ENCODE measurements at places on chromosomes 11 and 22. TPM values are rescaled to one million over a fixed set of nuclear protein-coding genes. Genes with fewer than 3 reads are reported as not detected.

Gene C22orf15
- total RNA-seq: not detected

GRCh38 chr11:70057080-70057479 lies 21.0 kb upstream of the ANO1 start:
- peaks cover 2% of the 10 kb centered on the region for H3K27me3 ChIP-seq
- H3K27ac ChIP-seq: no peak overlapping the region
- H3K4me1 ChIP-seq: no peaks in the 10 kb centered on the region
- peaks cover 7% of the 10 kb centered on the region for H3K36me3 ChIP-seq
- H3K4me3 ChIP-seq: no peak overlapping the region
- DNase-seq: no peak

DNA sequence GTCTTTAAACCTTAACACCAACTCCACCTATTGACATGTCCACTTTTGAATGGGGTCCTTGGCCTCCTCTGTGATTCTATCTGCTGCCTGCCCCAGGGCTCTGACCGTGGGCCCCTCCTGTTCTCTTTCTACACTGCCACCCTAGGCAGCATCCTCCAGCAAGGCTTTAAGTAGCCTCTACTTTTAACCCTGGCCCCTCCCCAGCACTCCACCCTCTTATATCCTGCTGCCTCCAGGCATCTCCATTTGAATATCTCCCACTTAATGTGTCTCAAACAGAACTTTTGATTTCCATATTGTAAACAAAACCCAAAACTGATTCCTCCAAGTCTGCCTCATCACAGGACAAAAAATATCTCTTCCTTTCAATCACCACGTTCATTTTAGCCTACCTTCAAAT lies 90.5 kb upstream of the ARHGAP32 start:
- H3K27ac ChIP-seq: no peak overlapping the region
- no peak for DNase-seq
- no peaks in the 10 kb centered on the region for H3K36me3 ChIP-seq
- H3K4me3 ChIP-seq: no peak overlapping the region
- H3K4me1 ChIP-seq: peaks cover 29% of the 10 kb centered on the region

GRCh38 chr11:65833297-65834030 lies at the start of gene SNX32:
Gene SNX32, plus strand, starts transcription at chr11:65833963. Its CDS starts 103 bp downstream, at chr11:65834066.
- DNase-seq: peak; percentile 98
- peaks cover 9% of the 10 kb centered on the region for H3K27me3 ChIP-seq
- no peaks in the 10 kb centered on the region for H3K36me3 ChIP-seq
- H3K4me1 ChIP-seq: no peaks in the 10 kb centered on the region
- H3K27ac ChIP-seq: peak within 1 kb of the TSS; percentile 65

DNA sequence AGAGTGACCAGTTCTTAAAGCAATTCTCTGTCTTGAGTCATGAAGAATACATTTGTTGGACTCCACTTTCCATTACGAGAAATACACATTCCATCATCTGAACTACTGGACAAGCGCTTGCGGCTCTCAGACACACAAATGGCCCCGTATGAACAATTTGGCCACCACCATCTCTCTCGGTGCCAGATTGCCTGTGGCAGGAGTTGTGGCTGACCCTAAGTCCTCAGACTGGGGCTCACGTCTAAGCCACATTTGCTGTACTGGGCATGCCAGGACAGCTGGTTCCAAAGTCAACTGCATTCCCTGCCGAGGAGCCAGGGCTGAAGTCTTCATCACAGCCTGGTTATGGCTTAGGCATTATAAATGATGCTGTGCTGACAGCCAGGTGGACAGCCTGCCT lies 227.5 kb downstream of the MIAT start:
- H3K27me3 ChIP-seq: peaks cover 7% of the 10 kb centered on the region
- DNase-seq: no peak
- no peaks in the 10 kb centered on the region for H3K36me3 ChIP-seq
- no peak overlapping the region for H3K4me3 ChIP-seq
- H3K27ac ChIP-seq: no peak overlapping the region

Gene NDUFC2
- 221 TPM for total RNA-seq

GRCh38 chr11:95140397-95141033 lies 50.9 kb downstream of the ENDOD1 start:
- no peak for DNase-seq
- peaks cover 4% of the 10 kb centered on the region for H3K27me3 ChIP-seq
- H3K4me1 ChIP-seq: no peaks in the 10 kb centered on the region
- no peak overlapping the region for H3K4me3 ChIP-seq
- no peaks in the 10 kb centered on the region for H3K36me3 ChIP-seq
- H3K27ac ChIP-seq: no peak overlapping the region

DNA sequence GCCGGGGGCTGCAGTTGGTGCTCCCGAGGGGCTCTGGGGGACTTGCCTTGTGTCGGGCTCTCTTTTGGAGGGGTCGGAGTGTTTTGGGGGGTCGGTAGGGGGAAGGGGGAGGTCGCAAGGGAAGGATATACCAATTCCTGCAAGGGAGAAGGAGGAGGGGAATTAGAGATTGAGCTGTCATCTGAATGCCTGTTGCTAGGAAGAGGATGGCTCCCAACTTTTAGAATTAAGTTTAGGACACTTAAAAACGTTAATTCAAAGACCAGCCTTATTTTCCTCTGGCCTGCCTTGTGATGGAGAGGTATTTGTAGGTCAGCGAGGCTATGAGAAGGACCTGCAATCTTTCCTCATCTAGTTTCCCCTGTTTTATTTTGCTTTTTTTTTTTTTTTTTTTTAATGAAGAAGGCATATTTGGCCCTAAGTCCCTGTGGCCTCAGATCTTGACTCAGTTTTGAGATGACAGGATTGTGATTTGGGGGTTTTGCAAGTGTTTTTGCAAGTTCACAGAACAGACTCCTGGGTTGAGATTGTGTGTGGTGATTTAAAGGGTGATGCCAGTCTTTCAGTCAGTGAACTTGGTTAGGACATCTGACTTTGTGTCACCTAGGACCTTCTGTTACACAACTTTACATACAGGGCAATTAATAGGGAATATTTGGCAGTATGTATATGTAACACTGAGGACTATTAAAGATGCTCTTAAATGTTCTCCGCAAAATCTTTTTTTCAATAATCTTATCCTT lies 672 bp downstream of the TMEM135 start:
- peaks cover 2% of the 10 kb centered on the region for H3K27me3 ChIP-seq
- peaks cover 17% of the 10 kb centered on the region for H3K4me1 ChIP-seq
- peak overlapping the region; percentile 93 for H3K4me3 ChIP-seq
- peak overlapping the region; percentile 87 for H3K27ac ChIP-seq
- no peaks in the 10 kb centered on the region for H3K36me3 ChIP-seq
- no peak for DNase-seq

- peaks cover 4% of the 10 kb centered on the region for H3K27me3 ChIP-seq
- no peak overlapping the region for H3K4me3 ChIP-seq
- no peak overlapping the region for H3K27ac ChIP-seq
- no peaks in the 10 kb centered on the region for H3K4me1 ChIP-seq
These were observed 912.1 kb downstream of the TBC1D22A start for GRCh38 chr22:47674600-47674999.

Gene UBE2L3
- total RNA-seq: 55.9 TPM

DNA sequence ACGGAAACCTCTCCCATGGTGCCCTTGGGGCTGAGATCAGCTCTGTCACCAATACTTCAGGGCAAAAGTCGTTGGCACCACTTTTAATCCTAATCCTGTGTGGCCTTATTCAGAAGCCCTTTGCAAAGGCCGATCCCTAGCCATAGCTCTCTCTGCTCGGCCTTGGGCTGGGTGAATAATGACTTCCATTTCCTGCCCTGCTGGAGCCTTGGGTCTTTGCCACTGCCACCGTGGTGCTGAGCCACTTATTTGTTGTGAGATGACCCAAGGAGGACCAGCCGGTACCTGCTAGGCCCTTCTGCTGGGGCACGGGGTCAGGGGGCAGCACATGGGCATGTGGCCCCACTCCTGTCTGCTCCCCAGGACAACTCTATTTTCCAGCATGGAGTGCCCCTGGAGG lies 188.2 kb downstream of the ST3GAL4 start:
- peaks cover 3% of the 10 kb centered on the region for H3K27me3 ChIP-seq
- DNase-seq: no peak
- peaks cover 7% of the 10 kb centered on the region for H3K36me3 ChIP-seq
- H3K27ac ChIP-seq: no peak overlapping the region

- H3K36me3 ChIP-seq: no peaks in the 10 kb centered on the region
- H3K4me3 ChIP-seq: no peak overlapping the region
- no peak overlapping the region for H3K27ac ChIP-seq
- DNase-seq: no peak
These were observed 400.7 kb downstream of the TMEM135 start for GRCh38 chr11:87438416-87438815.

- H3K36me3 ChIP-seq: no peaks in the 10 kb centered on the region
- peaks cover 2% of the 10 kb centered on the region for H3K27me3 ChIP-seq
- no peak for DNase-seq
- no peak overlapping the region for H3K4me3 ChIP-seq
- H3K4me1 ChIP-seq: peaks cover 16% of the 10 kb centered on the region
These were observed 133.5 kb downstream of the MYO18B start for GRCh38 chr22:25875461-25875860.

DNA sequence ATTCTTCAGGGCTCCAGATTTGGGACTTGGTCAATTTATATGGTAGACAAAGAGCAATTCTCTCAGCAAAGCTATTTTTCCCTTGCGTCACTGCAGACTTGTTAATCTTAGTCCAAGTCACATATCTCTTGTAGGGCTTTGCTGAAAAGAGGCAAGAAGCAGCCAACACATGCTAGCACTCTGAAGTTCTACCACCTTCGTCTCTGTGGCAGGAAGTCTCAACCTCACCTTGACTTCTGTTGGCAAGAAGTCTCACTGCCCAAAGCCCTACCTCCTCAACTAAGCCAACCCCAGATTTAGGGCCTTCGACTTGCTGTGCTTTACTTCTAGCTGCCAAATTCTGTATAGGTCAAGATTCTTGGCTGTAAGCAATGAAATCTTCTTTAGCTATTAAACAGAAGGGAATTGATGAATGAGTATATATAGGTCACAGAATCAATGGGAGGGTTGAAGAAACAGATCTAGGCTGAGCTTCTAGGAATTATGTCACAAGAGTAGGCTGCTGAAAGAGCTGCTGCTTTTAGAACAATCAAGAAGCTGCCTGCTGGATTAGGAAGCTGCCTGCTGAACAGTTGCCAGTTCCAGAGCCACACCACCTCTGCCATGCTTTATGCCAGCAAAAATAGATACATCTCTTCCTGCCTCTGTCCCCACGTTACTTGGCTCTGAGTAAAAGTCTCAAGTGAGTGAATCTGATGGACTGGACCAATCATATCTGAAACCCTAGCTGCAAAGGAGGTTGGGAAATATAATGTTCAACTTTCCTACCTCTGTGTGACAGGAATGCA lies 17.6 kb upstream of the NCR3LG1 start:
- no peak overlapping the region for H3K27ac ChIP-seq
- H3K36me3 ChIP-seq: no peaks in the 10 kb centered on the region
- DNase-seq: no peak
- H3K4me3 ChIP-seq: no peak overlapping the region
- H3K27me3 ChIP-seq: no peaks in the 10 kb centered on the region

Gene ZNF215
- total RNA-seq: 7.0 TPM

Gene ANGPTL5
- total RNA-seq: not detected

Gene LGALS12
- total RNA-seq: not detected

Gene GLYAT
- total RNA-seq: not detected

Gene ZNF214
- total RNA-seq: 1.8 TPM

Gene HTATIP2
- 6.2 TPM for total RNA-seq

GRCh38 chr11:64340671-64341335 lies 799 bp downstream of the CCDC88B start:
- H3K4me3 ChIP-seq: peak overlapping the region; percentile 81
- peaks cover 10% of the 10 kb centered on the region for H3K27me3 ChIP-seq
- peaks cover 21% of the 10 kb centered on the region for H3K4me1 ChIP-seq
- peak overlapping the region; percentile 82 for H3K27ac ChIP-seq

GRCh38 chr11:59967677-59968394 lies 4.0 kb downstream of the OOSP4A start:
- H3K27ac ChIP-seq: no peak overlapping the region
- H3K27me3 ChIP-seq: no peaks in the 10 kb centered on the region
- no peak overlapping the region for H3K4me3 ChIP-seq
- H3K4me1 ChIP-seq: no peaks in the 10 kb centered on the region

- H3K36me3 ChIP-seq: no peaks in the 10 kb centered on the region
- peak overlapping the region; percentile 25 for H3K4me3 ChIP-seq
- peaks cover 30% of the 10 kb centered on the region for H3K4me1 ChIP-seq
- DNase-seq: no peak
These were observed 454.2 kb upstream of the B3GAT1 start for GRCh38 chr11:134866215-134866614.

GRCh38 chr11:86931548-86932258 lies 23.5 kb downstream of the FZD4 start:
- no peak for DNase-seq
- H3K27me3 ChIP-seq: no peaks in the 10 kb centered on the region

GRCh38 chr11:116913000-116913399 lies 75.6 kb upstream of the APOA1 start:
- H3K4me3 ChIP-seq: no peak overlapping the region
- H3K27ac ChIP-seq: no peak overlapping the region
- no peaks in the 10 kb centered on the region for H3K27me3 ChIP-seq
- H3K36me3 ChIP-seq: no peaks in the 10 kb centered on the region
- H3K4me1 ChIP-seq: no peaks in the 10 kb centered on the region
- no peak for DNase-seq

DNA sequence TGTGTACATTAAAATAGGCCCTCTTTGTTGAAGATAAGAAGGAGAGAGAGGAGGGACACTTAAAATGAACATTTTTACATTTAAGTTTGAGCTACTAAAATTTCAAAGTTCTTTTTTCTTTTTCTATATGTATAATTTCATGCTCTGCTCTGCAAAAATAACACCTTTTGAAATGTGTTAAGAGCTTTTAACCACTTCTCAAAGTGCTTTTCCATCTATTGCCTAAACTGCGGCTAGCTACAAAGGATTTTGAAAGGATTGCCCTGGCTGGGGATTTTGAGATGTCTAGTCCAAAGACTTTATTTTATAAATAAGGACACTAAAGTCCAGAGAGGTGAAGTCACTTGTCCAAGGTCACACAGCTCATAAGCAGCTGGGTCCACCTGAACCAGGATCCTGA lies 138.5 kb downstream of the CCDC81 start:
- no peaks in the 10 kb centered on the region for H3K36me3 ChIP-seq
- H3K27me3 ChIP-seq: peaks cover 1% of the 10 kb centered on the region

- peak; percentile 80 for DNase-seq
- peak overlapping the region; percentile 63 for H3K4me3 ChIP-seq
- no peaks in the 10 kb centered on the region for H3K36me3 ChIP-seq
- H3K27ac ChIP-seq: peak overlapping the region; percentile 91
These were observed 43.1 kb upstream of the TH start for GRCh38 chr11:2214527-2215229.

GRCh38 chr11:2413742-2414579 lies 13.4 kb downstream of the TSSC4 start:
- H3K4me1 ChIP-seq: no peaks in the 10 kb centered on the region
- no peak overlapping the region for H3K27ac ChIP-seq
- H3K4me3 ChIP-seq: no peak overlapping the region
- no peak for DNase-seq

Gene ETS1
- 1.0 TPM for total RNA-seq
